ENCODE measurements at places on chromosomes 12 and 14.

GRCh38 chr12:12689647-12690300 lies 6.2 kb downstream of the GPR19 start:
- no peak for DNase-seq

DNA sequence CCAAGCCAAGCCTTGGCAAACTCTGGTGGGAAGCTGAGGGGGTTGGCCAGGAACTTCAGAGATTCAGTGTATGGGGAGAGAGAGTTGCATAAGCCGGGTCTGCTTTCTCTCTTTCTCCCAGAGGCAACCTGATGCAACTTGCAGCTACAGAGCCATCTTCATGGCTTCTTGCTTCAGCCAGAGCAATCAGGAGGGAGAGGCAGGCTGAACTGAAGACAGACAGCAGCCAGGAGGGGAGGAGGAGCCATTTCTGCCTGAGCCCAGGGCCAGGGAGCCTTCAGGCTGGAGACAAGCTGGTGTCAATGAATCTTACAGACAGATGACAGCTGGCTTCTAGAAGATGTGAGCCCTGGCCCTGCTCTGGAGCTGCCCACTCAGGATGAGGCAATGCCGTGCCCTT lies 18.7 kb downstream of the NPC2 start:
- DNase-seq = no peak

DNA sequence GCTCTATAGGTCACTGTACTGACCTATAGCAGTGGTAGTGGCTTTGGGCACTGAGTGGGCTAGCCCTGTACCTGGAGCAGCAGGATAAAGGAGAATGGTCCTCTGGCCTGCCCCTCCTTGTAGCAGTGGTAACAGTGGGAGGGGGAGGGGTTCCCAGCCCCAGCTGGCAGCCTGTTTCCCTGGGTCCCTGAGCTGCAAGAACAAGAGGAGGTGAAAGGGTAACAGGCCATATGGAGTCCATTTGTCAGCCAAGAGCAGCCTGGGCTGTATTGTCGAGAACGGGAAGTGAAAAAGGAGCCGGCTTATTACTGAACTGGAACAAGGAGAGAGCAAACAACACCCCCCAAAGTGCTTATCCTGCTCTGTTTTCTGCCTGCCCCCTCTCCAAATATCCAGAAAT lies 73.8 kb upstream of the SRSF5 start:
- DNase-seq = no peak

DNA sequence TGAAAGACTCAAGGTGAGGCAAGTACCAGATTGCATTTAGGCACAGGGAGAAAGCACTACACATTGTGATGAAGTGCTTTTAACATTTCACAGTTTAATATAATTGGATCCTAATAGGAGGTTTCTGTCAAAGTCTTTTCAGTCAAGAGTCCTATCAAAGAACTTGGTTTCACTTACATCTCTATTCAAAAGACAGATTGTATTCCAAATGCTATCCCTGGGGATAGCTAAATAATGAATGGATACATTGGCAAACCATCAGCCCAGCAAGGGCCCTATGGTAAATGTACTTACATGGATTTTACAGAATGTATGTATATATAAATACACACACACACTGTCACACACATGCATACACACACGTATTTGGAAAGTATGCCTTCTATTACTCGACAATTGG lies 655.5 kb upstream of the FLRT2 start:
- DNase-seq = no peak

- DNase-seq = no peak
Observed at GRCh38 chr14:67551940-67552339, 18.9 kb downstream of the PLEKHH1 start.

DNA sequence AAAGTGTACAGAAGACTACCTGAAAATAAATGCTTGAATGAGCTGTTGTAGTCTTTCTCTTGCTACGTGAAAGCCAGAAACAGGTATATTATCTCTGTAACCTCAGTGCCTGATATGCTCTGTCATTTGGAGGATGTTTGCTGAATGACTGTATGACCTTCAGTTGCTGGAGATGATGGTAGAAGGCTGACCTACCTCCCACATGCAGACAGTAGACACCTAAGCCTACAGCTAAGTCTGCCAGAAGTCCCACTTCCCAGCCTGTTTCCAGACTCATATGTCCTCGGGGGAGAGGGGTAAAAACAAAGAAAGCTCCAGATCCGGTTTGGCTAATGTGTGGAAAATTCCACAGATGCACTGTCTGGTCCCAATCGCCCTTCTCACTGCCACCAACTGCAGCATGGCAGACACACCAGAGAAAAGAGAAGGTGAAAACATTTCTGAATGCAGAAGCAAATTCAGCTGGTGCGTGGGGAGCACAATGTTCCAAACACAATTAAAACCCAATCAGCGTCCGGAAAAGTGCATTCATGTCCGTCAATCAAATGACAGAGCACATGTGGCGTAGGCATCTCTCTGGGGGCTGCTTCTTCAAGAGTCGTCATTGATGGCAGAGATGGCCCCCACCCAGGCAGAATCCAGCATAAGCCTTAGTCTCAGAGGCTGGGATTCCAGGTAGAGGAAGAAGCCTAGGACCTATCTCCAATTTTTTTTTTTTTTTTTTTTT lies 76.3 kb upstream of the TBX3 start:
- no peak for DNase-seq

DNA sequence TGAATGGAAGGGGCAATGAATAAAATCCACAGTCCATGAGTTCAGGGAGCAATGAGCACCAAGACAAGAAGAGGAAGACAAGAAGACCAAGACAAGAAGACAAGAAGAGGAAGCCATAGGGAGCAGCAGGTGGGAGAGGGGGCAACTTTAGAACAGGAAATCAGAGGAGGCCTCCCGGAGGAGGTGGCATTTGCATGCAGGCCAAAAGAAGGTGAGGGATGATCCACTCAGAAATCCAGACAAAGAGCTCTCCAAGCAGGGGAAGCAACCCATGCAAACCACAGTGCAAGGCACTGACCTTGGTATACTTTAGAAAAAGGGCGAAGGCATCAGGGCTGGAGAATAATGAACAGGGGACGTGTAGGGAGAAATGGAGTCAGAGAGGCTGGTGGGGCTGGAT lies 58.6 kb downstream of the SCARB1 start:
- no peak for DNase-seq

Measured in bone marrow (tissue), 2 donors.